ENCODE measurements at places on chromosomes 12 and 14.

GRCh38 chr14:21099596-21099985, 1.1 kb upstream of the ZNF219 start:
- DNase-seq: no peak

- peak; percentile 58 for DNase-seq
Measured at GRCh38 chr12:67520606-67521005, 127.9 kb upstream of the DYRK2 start.

DNA sequence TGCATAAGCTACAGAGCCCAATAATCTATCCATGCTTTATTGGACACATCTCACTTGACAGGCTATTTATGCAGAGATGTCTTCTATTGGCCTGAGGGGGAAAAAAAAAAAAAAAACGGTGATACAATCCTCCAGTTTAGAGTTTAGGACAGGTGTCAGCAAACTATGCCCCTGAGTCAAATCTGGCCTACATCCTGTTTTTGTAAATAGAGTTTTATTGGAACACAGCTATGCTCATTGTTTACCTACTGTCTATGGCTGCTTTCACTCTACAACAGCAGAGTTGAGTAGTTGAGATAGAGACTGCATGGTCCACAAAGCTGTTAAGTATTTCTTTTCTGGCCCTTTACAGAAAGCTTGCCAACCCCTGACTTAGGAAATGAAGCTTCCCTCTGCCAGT, 403.1 kb downstream of the C12orf75 start:
- DNase-seq: no peak

GRCh38 chr12:49763006-49763591, 21.7 kb downstream of the TMBIM6 start:
- DNase-seq: peak; percentile 47

Data from fibroblast of skin of back (primary cell).